ENCODE measurements at places on chromosomes 11 and 22. TPM values are rescaled to one million over a fixed set of nuclear protein-coding genes. Genes with fewer than 3 reads are reported as not detected.

PKP3 gene
- total RNA-seq: 0.88 TPM

TRPC6 gene
- 0.20 TPM for total RNA-seq

CCDC188 gene
- 0.83 TPM for total RNA-seq

DHCR7 gene
- 52.7 TPM for total RNA-seq

EFCAB6 gene
- 1.8 TPM for total RNA-seq

DENND6B gene
- 2.0 TPM for total RNA-seq

KCNK4 gene
- total RNA-seq: not detected

SAA2 gene
- total RNA-seq: 0.59 TPM

CLDN5 gene
- 4.1 TPM for total RNA-seq

VPREB1 gene
- total RNA-seq: not detected

TEX54 gene
- total RNA-seq: not detected

F2 gene
- total RNA-seq: not detected
